ENCODE measurements at places on chromosomes 12 and 14. TPM values are rescaled to one million over a fixed set of nuclear protein-coding genes. Genes with fewer than 3 reads are reported as not detected.

Gene STAC3
- total RNA-seq = 8.8 TPM

Gene BORCS5
- 15.2 TPM for total RNA-seq

Gene RPL10L
- not detected for total RNA-seq

Gene CLEC2A
- 0.87 TPM for total RNA-seq

Gene MYO1H
- total RNA-seq = not detected

Gene HSP90B1
- 1,509 TPM for total RNA-seq

Gene TCTN2
- 19.2 TPM for total RNA-seq

Gene PITPNM2
- total RNA-seq = 13.4 TPM

Gene RHOJ
- 0.25 TPM for total RNA-seq

DNA sequence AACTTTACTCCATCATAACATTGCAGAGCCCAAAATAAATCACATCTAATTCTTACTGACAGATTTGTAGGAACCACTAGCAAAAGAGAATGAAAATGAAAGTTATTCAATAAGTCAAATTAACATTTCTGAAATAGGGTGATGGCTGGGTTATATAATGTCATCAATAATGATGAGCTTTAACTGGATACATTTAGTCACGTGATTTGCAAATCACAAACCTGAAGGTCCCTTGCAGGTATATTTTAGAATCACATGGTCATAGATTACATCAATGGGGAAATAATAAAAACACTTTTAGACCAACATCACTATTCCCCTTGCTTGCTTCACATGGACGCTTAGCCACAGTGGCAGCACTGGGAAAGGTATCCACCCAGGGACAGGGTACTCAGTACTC is 86.7 kb downstream of the PRIMA1 start:
- H3K4me1 ChIP-seq = no peaks in the 10 kb centered on the region
- H3K36me3 ChIP-seq = peaks cover 24% of the 10 kb centered on the region
- H3K4me3 ChIP-seq = no peak overlapping the region
- DNase-seq = no peak

DNA sequence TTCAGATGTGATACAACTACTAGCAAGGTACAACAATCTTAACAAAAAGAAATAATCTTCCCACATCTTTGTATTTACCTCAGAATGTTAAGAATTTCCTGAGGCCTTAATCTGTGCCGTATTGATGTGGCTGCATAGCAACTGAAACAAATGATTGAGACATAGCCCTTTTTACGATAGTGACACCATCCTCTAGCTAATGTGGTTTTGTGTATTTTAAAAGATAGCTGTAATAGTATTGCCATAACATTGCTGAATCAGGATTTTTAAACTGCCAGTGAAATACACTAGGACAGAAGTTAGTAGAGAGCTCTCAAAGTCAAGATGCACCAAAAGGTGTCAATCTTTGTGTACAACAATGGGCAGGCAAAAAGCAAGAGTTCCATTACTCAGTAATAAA is 11.9 kb downstream of the NPAS3 start:
- no peaks in the 10 kb centered on the region for H3K4me1 ChIP-seq
- H3K36me3 ChIP-seq = no peaks in the 10 kb centered on the region
- no peak for DNase-seq

GRCh38 chr14:30296931-30297405 is 262.0 kb upstream of the G2E3 start:
- no peak overlapping the region for H3K4me3 ChIP-seq
- H3K27ac ChIP-seq = no peak overlapping the region
- no peaks in the 10 kb centered on the region for H3K36me3 ChIP-seq

- H3K4me1 ChIP-seq = no peaks in the 10 kb centered on the region
- no peak for DNase-seq
- H3K27ac ChIP-seq = no peak overlapping the region
- H3K4me3 ChIP-seq = no peak overlapping the region
- H3K36me3 ChIP-seq = peaks cover 86% of the 10 kb centered on the region
These were observed 16.3 kb downstream of the DYNC1H1 start for GRCh38 chr14:101980700-101981099.

DNA sequence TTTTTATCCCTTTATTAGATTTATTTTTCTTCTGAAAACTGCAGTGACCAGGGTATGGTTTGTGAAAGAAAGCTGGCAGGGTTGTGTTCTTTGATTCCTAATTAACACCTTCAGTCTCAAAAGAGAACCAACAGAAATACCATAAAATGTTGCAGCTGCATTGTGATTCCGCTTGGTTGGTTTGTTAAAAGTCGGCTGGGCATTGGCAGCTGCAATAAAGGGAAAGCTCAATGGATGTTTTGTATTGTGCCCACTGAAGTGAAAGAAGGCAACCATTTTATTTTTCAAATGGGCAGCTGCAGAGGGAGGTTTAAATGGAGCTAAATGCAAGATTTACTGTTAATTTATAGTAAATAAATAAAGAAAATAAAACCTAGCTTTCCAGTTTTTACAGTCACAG is 16.7 kb downstream of the LGR5 start:
- peaks cover 57% of the 10 kb centered on the region for H3K4me1 ChIP-seq
- H3K27ac ChIP-seq = peak overlapping the region; percentile 45
- H3K36me3 ChIP-seq = peaks cover 20% of the 10 kb centered on the region
- no peak overlapping the region for H3K4me3 ChIP-seq
- DNase-seq = no peak
- no peaks in the 10 kb centered on the region for H3K27me3 ChIP-seq

- H3K27ac ChIP-seq = peak overlapping the region; percentile 51
- H3K4me1 ChIP-seq = peaks cover under 1% of the 10 kb centered on the region
- no peaks in the 10 kb centered on the region for H3K36me3 ChIP-seq
- peak; percentile 39 for DNase-seq
- H3K27me3 ChIP-seq = no peaks in the 10 kb centered on the region
- H3K4me3 ChIP-seq = no peak overlapping the region
These were observed 62.8 kb upstream of the GPATCH2L start for GRCh38 chr14:76088771-76089571.

DNA sequence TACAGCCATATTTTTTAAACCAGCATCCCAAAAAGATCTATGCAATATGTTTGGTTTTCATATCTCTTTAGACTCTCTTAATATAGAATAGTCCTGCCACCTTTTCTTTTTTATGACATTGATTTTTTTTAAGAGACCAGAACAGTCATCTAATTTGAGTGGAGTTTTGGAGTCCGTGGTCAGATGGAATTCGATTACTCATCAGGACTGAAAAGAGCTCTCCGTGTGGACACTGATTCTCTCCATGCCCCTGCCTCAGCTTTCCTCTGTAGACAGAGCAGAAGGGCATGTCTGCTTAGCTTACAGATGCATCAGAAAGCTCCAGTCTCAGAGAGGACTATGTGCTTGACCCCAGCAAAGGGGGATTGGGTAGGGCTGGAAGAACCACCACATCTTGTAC is 27.8 kb downstream of the SMCO2 start:
- no peak for DNase-seq
- no peak overlapping the region for H3K4me3 ChIP-seq
- H3K4me1 ChIP-seq = no peaks in the 10 kb centered on the region

GRCh38 chr12:123041042-123041531 is 60.6 kb downstream of the ARL6IP4 start:
- DNase-seq = no peak
- H3K4me3 ChIP-seq = no peak overlapping the region
- H3K27ac ChIP-seq = no peak overlapping the region
- H3K4me1 ChIP-seq = peaks cover 25% of the 10 kb centered on the region
- H3K36me3 ChIP-seq = no peaks in the 10 kb centered on the region

- peak overlapping the region; percentile 69 for H3K4me3 ChIP-seq
- no peak overlapping the region for H3K27ac ChIP-seq
- no peaks in the 10 kb centered on the region for H3K4me1 ChIP-seq
- no peaks in the 10 kb centered on the region for H3K36me3 ChIP-seq
These were observed 294.1 kb downstream of the SEC23A start for GRCh38 chr14:38808734-38809455.

DNA sequence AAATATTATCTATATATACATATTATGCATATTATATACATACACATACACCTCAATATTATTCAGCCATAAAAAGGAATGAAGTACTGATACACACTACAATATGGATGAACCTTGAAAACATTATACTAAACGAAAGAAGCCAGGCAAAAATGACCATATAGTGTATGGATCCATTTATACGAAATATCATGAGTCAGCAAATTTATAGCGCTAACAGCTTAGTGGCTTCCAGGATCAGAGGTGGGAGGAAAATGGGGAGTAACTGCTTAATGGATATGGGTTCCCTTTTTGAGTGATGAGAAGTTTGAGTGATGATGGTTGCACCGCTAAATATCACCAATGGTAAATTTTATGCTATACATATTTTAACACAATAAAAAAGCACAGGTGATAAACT is 32.7 kb downstream of the PTGER2 start:
- no peaks in the 10 kb centered on the region for H3K36me3 ChIP-seq
- no peak for DNase-seq
- no peaks in the 10 kb centered on the region for H3K4me1 ChIP-seq
- no peak overlapping the region for H3K27ac ChIP-seq
- no peaks in the 10 kb centered on the region for H3K27me3 ChIP-seq

GRCh38 chr14:54364555-54365415 is 32.0 kb upstream of the CDKN3 start:
- H3K36me3 ChIP-seq = no peaks in the 10 kb centered on the region
- H3K4me1 ChIP-seq = peaks cover 6% of the 10 kb centered on the region
- no peak overlapping the region for H3K27ac ChIP-seq
- no peak for DNase-seq
- no peak overlapping the region for H3K4me3 ChIP-seq
- no peaks in the 10 kb centered on the region for H3K27me3 ChIP-seq

All from endodermal cell (in vitro differentiated cells).